ENCODE measurements at places on chromosomes 2 and 18.

DNA sequence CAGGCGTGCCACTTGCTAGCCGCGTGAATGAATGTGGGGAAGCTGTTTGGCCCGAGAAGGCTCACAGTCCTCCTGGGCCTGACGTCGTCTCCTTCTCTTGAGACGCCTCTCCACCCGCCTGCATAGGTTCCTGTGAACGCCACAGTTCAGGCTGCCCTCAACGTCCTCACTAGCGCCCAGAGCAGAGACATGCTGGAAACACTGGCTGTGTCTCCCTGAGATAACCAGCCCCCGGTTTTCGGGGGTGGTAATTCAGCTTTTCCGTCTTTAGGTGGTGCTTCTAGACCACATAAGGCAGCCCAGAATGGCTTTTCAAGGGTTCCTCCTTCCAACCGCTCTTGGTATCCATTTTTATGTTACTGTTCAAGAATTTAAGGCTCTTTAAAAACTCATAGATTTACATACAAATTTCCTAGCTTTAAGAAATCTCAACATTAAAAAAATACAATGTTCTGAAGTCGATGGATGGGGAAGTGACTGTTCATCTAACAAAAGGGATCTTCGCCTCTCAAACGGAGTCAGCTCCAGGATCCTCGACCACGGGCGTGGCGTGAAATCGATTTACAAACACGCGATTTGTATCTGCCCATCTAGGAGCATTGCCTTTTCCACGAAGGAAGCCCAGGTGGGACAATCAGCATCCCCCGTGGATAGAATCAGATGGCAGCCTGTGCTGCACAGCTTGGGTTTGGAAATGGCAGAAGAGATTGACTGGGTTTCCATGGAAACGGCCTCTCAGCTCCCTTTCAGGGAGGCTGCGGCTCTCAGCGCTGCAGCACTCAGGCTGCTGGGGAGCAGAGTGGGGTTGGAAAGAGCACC is 110.6 kb upstream of the PXDN start:
- no peak for DNase-seq

DNA sequence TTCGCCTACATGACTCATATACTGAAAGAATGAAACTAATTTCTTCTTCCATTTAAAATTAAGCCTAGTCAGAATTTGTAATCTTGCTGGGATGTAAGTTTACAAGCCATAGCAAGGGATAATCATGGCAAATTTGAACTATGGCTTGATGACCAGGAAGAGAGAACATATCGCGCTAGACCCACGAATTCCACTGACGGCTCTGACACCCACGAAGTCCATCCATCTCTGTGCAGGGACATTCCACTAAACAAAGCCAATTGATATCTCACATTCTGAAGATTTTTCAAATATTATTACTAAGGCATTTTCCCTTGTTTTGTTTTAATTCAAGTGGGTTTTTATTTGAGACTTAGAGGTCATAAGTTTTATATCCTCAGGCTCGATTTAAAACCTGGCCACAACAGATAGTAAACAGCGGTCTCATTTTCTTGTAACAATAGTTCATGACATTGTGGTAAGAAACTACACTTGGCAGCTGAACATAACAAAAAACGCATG is 113.0 kb downstream of the QPCT start:
- DNase-seq = no peak

GRCh38 chr2:197704434-197705120 is 592 bp upstream of the MARS2 start:
- no peak for DNase-seq

DNA sequence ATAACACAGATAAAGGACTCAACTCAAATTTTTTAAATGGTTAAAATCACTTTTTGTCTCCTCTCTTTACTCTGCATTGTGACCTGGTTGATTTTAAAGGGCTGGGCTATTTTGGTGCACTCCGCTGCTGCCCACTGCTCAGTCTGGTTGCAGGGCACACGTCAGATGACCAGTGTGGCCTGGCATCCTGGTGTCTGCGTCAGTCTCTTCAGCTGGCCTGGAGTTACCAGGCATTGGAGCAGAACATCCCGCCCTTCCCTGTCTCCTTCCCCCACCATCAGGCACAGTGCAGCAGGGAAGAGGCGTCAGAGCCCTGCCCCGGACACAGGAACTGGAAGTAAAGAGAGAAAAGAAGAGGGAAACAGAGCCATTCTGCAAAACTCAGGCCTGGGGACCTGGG is 8.9 kb downstream of the C1QL2 start:
- no peak for DNase-seq

GRCh38 chr18:44186001-44186400 is 494.7 kb upstream of the SETBP1 start:
- DNase-seq = no peak

GRCh38 chr2:228847684-228848083 is 423.4 kb downstream of the PID1 start:
- DNase-seq = no peak

DNA sequence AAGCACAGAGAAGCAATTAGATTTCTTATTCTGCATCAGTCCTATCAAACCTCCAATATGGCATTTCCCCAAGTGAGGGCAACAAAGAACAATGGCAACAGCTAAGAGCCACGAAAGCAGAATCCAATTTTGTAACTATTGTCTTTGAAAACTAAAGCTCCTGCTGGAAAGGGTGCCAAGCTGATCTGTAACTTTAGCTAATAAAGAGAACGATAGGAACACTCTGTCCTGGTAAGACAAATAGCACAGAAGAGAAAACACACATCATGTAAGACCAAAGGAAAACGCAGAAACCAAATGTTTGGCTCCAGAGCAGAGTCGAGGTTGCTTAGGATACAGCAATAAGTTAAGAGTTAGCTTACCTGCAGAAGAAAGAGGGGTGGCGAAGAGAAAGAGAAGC is 160.5 kb downstream of the STK39 start:
- no peak for DNase-seq

DNA sequence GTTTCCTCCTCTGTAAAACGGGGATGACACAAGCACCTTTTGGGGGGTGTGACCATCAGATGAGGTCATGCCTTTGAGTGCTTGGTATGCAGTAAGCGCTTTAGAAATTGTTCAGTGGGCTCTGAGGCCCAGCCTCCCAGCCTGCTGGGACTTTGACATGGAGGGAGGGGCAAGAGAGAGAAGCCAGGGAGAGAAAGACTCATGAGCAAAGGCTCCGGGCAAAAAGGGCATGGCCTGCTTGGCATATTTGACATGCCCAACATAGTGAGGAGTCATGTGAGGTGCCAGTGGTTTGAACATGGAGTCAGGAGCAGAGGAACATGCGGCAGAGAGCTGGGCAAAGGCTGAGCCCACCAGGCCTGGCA is 14.0 kb downstream of the TNS1 start:
- no peak for DNase-seq

- no peak for DNase-seq
These were observed 24.4 kb upstream of the RAB31 start for GRCh38 chr18:9683418-9684396.
